Right ventricle myocardium superior (tissue), 1 donor: ENCODE measurements at places on chromosomes 3 and 15.

DNA sequence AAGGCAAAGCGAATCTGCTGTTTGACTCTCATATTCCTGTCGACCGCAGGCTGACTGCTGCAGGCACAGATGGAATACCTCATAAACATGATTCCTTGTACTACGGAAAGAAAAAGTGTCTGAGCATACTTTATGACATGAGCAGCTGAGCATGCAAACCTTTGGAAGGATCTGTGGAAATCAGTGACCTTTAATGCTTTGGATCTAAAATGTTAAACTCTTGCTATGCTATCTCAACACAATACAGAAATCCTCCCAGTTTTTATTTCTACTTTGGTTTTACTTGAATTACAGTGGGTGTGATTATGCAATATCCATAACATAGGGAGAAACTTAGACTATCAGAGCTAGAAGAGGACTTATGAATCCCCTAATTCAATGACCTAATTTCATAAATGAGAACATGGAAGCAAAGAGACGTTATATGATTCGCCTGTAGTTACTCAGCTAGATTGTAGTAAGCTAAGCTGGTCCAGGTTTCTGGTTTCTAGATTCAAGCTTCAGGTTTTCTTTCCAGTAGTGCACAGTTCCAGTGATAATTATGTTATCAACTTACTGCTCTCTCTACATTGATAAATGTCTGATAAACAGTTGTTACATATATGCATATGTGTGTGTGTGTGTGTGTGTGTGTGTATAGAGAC, 127.6 kb upstream of the GBE1 start:
- no peak for DNase-seq

DNA sequence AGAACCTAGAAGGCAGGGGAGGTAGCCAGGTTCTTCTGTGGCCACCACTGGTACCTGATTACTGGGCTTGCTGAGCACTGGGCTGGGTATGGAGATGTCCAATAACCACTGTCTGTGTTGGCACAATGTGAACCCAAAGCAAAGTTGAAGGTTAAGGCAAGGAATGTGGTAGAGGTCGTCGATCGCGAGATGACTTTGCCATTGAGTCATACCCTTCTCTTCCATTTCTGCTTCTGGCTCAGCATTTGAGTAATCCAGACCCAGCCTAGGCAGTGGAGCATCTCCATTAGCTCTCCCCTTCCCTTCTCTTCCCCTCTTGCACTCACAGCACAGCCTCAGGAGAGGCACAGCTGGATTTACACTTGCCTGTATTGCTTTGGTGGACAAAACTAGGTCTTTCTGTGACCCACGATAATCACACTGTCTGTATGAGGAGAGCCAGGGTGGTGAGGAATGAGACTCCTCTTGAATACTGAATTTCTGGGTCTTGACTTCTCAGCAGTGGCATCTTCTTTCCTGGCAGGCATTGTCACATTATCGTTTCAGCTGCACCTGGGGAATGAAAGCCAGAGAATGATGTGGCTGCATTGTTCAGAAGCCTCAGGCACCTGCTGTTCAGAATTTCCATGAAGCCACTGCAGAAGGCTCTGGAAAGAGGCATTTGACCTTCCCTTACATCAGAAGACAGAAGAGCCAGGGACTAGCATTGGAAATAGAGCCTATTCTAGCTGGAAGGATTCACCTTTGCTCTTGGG, 272.6 kb downstream of the PDCD6IP start:
- no peak for DNase-seq

GRCh38 chr15:36632226-36632625, 52.8 kb downstream of the CDIN1 start:
- DNase-seq: no peak

- DNase-seq: no peak
Measured at GRCh38 chr3:43873723-43874122, 183.0 kb downstream of the ABHD5 start.

DNA sequence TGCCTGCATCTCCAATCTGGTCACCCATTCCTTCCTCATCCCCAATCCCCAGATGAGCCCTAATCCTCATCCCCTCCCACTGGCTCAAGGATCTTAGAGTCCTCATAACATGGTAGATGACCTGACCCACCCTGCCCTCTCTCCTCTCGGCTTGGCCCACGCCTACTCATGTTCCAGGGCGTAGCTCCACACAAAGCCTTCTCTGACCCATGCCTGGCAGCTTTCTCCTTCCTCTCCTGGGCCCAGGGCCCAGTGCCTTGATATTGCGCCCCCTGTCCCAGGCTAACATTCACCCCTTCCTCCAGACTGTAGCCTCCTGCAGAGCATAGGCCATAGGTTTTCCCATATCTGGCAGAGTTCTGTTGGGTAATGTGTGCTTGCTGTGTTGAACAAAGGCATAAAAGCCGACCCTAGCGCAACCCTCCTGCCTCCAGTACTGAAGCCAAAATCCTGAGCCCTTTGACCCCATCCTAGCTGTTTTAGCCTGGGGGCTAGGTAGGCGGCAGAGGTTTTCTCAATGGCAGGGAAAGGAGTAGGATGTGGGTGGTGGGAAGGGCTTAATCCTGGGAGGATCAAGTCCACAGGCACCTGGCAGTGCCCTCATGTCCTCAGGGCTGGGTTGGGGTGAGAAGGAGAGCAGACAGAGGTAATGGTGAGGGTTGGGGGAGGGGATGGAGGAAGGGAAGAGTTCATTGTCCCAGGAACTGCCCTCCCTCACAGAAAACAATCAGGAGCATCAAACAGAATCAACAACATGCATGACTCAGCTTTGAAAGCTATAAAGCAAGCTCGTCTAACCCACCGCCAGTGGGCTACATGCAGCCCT, 35.5 kb downstream of the MESD start:
- no peak for DNase-seq

DNA sequence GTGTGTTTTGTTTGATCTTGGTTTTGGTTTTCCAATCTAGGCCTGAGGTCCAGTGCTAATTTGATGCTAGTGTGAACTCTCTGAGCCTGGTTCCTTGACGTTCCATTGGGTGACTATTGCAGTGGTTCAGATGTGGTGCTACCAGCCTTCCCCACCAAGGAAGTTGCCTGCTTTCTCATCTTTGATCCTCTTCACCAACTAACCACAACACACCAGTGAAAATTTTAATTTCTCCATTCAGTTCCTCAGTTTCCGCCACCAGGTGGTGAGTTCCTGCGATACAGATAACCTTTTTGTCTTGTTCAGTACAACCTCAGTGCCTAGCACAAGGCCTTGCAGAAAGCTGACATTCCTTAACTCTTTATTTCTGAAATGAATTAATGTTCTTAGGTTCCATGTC, 337.4 kb upstream of the TPRG1 start:
- DNase-seq: no peak

- no peak for DNase-seq
Measured at GRCh38 chr3:28989646-28990089, 291.2 kb upstream of the RBMS3 start.

GRCh38 chr15:77582763-77583162, 49.9 kb downstream of the LINGO1 start:
- no peak for DNase-seq

- no peak for DNase-seq
Measured at GRCh38 chr3:197165890-197166289, 132.5 kb downstream of the DLG1 start.

DNA sequence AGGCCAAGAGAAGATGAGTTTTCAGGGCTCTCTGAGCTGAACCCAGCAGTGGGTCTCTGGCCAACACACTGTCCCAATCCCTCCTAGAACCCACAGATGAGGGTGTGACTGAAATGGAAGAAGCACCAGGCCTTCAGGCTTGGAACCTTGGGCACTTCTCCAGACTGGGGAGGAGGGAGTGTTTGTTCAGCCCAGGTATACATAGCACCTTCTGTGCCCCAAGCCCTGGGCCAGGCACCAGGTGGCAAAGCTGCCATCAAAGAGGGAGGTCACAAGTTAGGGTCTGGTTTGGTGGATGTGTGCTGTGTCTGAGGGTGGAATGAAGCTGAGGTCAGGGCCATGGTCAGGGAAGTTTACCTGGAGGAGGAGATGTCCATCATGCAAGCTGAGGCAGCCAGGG, 15.8 kb upstream of the RHO start:
- no peak for DNase-seq
